ENCODE measurements at places on chromosomes 4 and X.

GRCh38 chr4:144592264-144592663 is 53.7 kb upstream of the HHIP start:
- DNase-seq: no peak

DNA sequence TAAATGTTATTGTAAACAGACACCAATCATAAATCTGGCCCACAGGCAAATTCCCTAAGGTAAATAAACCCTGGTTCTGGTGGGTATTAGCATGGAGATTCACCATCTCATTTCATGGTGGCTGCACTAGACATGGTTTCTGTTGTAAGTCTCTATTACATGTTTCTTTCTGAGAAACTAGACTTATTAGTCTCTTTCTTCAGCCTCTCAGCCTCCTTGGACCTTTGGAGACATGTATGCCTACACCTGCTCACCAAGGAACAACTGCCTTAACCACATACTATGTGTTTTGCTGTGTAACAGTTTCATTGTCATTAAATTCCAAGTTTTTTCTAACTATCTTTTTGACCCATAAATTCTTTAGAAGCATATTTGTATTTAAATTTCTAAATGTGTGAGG is 13.1 kb downstream of the DDIT4L start:
- no peak for DNase-seq

DNA sequence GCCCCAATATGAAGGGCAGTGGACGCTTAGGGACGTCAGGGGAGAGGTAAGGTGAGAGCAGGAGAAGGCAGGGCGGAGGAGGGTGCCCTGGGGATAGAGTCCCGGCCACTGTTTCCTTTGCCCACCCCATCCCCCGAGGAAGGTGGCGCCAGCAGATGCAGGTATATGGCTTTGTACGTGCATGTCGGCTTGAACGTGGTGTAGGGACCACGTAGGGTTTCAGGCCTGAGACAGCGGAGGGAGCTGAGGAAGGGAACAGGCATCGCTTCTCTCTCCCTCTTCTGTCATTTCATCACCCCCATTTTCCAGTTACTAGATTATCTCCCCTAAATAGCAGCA is 97.9 kb downstream of the PHKA2 start:
- DNase-seq: no peak

DNA sequence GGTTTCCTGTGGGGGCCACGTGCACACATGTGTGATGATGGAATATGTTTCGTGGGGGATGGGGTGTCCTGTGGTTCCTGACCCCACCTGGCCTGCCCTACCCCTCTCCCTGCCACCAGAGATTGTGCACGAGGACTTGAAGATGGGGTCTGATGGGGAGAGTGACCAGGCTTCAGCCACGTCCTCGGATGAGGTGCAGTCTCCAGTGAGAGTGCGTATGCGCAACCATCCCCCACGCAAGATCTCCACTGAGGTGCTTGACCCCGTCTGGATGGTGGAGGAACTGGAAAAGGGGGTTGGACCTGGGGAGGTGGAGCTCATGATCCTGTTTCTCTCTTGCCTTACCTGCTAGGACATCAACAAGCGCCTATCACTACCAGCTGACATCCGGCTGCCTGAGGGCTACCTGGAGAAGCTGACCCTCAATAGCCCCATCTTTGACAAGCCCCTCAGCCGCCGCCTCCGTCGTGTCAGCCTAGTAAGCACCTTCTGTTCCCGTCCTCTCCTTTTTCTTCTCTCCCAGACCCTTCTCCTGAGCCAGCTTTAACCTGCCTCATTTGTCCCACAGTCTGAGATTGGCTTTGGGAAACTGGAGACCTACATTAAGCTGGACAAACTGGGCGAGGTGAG is 5.9 kb downstream of the CDK16 start:
- no peak for DNase-seq

- DNase-seq: no peak
Measured at GRCh38 chr4:91904556-91904955, 399.2 kb upstream of the GRID2 start.

DNA sequence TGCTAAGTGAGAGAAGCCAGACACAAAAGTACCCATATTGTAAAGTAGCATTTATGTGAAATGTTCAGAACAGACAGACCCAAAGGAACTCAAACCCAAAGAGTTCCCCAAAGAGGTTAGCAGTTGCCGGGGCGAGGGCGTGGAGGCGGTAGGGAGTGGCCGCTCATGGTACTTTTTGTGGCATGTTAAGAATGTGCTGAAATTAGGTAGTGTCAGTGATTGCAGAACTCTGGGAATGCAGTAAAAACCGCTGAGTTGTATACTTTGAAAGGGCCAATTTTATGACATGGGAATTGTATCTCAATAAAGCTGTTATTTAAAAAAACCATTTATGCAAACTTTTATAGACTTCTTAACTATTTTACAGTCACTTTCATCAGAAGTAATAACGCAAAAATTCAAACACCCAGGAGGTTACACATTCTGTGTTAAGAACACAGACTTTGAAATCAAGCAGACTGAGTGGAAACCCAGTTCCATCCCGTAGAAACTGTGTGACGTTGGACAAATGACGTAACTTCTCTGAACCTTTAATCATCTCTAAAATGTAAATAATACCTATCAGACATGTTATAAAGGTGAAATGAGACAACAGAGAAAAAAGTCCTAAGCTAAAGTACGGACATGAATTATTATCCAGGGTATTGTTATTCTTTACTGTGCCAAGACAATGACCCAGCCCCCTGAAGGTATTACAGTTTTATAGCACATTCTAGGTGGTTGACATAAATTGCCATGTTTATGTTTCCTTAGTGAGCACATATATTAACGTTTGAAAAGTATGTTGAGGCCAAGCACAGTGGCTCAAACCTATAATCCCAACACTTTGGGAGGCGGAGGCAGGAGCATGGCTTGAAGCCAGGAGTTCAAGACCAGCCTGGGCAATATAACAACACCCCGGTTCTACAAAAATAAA is 19.7 kb downstream of the ZFP42 start:
- no peak for DNase-seq

GRCh38 chr4:151538963-151539362 is 130.0 kb downstream of the FHIP1A start:
- no peak for DNase-seq

- peak; percentile 58 for DNase-seq
Measured at GRCh38 chr4:152938237-152938947, 2.3 kb downstream of the FHDC1 start.

- DNase-seq: no peak
Measured at GRCh38 chr4:874056-874455, 48.1 kb upstream of the CPLX1 start.

GRCh38 chrX:96440941-96441340 is 243.7 kb upstream of the DIAPH2 start:
- DNase-seq: no peak

GRCh38 chr4:140937866-140938265 is 181.7 kb upstream of the TBC1D9 start:
- no peak for DNase-seq

GRCh38 chr4:95272036-95272435 is 276.7 kb downstream of the UNC5C start:
- no peak for DNase-seq

- DNase-seq: no peak
Measured at GRCh38 chr4:13496605-13497004, 12.5 kb upstream of the RAB28 start.

DNA sequence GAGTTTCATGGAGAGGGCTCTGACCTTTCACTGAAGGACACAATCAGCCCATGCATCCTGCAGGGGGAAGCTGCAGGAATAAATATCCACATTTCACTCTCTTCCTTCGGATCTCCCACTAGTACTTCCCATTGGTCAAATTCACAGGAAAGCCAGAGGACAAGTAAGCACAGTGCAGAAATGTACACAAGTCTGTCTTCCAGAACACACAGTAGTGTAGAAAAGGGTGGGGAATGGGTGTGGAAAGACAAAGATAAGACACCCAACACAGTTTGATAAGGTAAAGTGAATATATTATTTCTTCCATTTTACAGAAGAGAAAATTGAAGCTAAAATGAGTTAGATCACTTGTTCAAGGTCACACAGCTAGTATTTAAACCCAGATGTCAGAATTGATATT is 81.1 kb upstream of the PCDH19 start:
- no peak for DNase-seq

DNA sequence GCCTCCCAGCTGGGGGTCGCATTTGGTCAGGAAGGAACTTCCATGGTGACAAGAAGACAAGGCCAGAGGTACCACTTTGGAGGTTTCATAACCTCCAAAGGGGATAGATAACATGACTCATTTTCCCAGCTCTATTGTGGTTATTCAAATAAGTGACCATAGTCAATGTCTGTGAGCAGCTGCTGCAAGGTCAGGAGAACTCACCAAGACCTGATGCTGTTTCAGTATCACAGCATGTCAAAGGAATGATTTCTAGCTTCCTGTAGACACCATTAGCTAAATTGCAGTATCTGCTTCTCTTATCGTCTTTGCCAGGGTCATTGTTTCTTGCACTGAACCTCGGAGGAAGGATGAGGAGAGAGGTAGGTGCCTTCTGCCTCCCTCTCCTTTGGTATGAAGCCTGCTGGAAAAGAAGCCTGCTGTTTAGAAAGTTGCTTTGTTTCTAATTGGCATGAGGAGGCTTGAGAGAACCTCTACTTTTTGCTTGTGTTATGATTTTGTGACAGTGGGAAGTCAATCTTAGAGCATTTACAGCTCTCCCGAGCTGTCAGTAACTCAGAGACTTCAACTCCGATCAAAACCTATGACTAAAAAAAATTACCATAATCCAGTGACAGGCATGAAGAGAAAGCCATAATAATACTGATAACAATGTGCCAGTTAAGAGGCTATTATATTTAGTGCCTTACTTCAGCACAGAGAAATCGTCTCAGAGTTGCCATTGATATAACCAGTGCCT is 38.0 kb upstream of the GATB start:
- no peak for DNase-seq

DNA sequence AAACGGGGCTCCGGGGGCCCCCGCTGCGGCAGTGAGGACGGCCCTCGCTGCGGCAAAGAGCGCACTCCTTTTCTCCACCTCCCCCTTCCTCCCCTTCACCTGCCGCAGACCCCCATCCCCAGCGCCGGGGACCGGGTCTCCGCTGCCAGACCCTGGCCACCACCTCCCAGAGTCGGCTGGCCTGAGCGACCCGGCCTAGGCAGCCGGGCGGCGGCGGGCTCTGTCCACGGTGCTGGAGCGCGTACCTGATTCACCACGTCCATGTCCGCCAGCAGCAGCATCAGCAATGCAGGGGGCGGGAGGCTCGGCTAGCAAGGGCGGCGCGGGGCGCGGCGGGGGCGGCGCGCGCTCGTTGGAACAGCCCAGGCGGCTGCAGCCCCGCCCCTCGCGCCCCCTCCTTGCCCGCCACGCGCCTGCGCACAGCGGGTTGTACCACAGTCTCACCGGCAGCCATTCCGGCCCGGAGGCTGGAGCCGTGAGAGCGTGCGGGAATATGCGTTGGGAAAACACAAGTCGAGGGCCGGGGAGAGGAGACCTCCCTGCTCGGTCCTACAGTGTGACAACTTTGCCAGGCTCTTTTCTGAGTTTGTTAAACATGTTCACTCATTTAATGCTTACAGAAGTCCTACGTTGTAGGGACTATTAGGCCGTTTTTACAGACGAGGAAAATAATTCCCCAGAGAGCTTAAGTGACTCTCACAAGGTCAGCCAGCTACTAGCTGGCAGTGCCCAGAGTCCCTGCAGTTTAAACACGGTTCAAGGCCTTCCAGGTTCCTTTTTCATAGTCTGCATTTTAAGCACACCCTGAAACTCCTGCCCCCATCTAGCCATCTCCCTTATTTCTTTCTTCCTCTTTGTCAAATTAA is at the start of gene SYP:
TSS of gene SYP (minus strand) at position 288 of the 866 bp plus-strand sequence. CDS start at position 281, 7 bp downstream.
- peak; percentile 85 for DNase-seq

DNA sequence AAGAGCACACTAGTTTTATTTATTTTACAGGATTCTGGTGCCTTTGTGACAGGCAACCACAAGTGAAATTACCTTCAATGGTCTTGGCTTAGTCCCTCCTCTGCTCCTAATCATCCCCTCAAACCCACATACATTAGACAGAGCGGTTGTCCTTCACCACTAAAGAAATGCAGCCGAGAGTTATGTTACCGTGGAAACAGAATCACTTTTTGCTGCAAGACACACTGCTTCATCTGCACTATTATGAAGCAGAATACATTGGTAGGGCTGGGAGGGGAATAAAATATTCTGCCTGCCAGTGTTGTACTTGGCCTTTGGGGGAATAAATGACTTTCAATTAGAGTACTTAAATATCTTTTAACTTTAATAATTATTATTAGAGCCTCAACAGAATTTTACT is 75.2 kb downstream of the ARHGEF38 start:
- DNase-seq: no peak

- no peak for DNase-seq
Measured at GRCh38 chr4:169993531-169993930, 32.7 kb downstream of the MFAP3L start.

GRCh38 chr4:113316879-113317278 is 267.4 kb downstream of the ANK2 start:
- DNase-seq: no peak

GRCh38 chrX:47500554-47500953 is 17.5 kb upstream of the ZNF41 start:
- DNase-seq: no peak

DNA sequence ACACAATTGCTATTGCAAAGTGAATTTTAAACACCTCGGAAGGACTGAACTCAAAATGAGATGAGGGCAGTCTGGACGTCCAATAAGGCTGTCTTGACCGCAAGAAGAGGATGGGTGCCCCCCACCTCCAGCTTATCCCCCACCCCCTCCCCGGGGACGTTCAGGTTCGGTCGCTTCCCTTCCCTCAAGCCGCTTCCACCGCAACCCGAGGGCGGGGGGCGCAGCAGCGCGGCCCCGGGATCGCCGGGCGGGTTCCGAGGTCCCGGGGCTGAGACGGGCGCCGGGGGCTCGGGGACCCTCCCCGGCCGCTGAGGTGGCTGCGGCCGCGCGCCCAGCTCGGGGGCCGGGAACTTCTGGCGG is 480 bp downstream of the USP46 start:
- DNase-seq: no peak

Measured in NCI-H1092 (cell line).